ENCODE measurements at places on chromosomes 7 and 10. TPM values are rescaled to one million over a fixed set of nuclear protein-coding genes. Genes with fewer than 3 reads are reported as not detected.

The PON1 gene
- 0.66 TPM for total RNA-seq

The HKDC1 gene
- total RNA-seq: 2.0 TPM

The CCL24 gene
- 1.3 TPM for total RNA-seq

The NME8 gene
- total RNA-seq: not detected

The IFIT3 gene
- 9.5 TPM for total RNA-seq

The ANKRD61 gene
- not detected for total RNA-seq

The CDH23 gene
- total RNA-seq: 8.5 TPM

The GIMAP1 gene
- total RNA-seq: 9.0 TPM

The DLX6 gene
- under 0.01 TPM for total RNA-seq

The LRIT1 gene
- total RNA-seq: not detected

The ZNF727 gene
- 3.6 TPM for total RNA-seq

The TBL2 gene
- 39.3 TPM for total RNA-seq

The BMI1 gene
- total RNA-seq: 48.5 TPM

The DBNL gene
- 110 TPM for total RNA-seq

The INMT gene
- total RNA-seq: 66.7 TPM

The GIMAP4 gene
- 19.3 TPM for total RNA-seq

The SSBP1 gene
- total RNA-seq: 114 TPM

The FGF8 gene
- not detected for total RNA-seq

The FOXI2 gene
- 0.16 TPM for total RNA-seq

The MRLN gene
- total RNA-seq: not detected

The GTPBP10 gene
- 27.2 TPM for total RNA-seq

The DMBT1 gene
- 0.15 TPM for total RNA-seq

The GPR26 gene
- total RNA-seq: not detected

The UCN3 gene
- not detected for total RNA-seq

The CFAP43 gene
- total RNA-seq: 3.9 TPM

The CCL26 gene
- 1.3 TPM for total RNA-seq

The UPP1 gene
- total RNA-seq: 19.5 TPM

The C7orf33 gene
- total RNA-seq: not detected

The HDAC9 gene
- total RNA-seq: 7.2 TPM

The MNX1 gene
- 0.33 TPM for total RNA-seq

The PDZD7 gene
- total RNA-seq: 0.66 TPM

The MYO1G gene
- 2.2 TPM for total RNA-seq

The ZC3HAV1L gene
- 24.9 TPM for total RNA-seq

The VSIR gene
- total RNA-seq: 58.7 TPM

The ZDHHC16 gene
- total RNA-seq: 53.1 TPM

The KCNH2 gene
- 0.29 TPM for total RNA-seq

The IDI2 gene
- total RNA-seq: not detected

The METTL27 gene
- total RNA-seq: 10.6 TPM

The SH2D4B gene
- 0.16 TPM for total RNA-seq

The PTPN20 gene
- total RNA-seq: 0.64 TPM
